ENCODE measurements at places on chromosomes 4 and X. TPM values are rescaled to one million over a fixed set of nuclear protein-coding genes. Genes with fewer than 3 reads are reported as not detected.

GRCh38 chr4:25779021-25779420 lies 83.8 kb downstream of the SEL1L3 start:
- peak; percentile 41 for DNase-seq

GRCh38 chr4:102878901-102879300 lies 10.1 kb downstream of the CISD2 start:
- DNase-seq, result no peak

DNA sequence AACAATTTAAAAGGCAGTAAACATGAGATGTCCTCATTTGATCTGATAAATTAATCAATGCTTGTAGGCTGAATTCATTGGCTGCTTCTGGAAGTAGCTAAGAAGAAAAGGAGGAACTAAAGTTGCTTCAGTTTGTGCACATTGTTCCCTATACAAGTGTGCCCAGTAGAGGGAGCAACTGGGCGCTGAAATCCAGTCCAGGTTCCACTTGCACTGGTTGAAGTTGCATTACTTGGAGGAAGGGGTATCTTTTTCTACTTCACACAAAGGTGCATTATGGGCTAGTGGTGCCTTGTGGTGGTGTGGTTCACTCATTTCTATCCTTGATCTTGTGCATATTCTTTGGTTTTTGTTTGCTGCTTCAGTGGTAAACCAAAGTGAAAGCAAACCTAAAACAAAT lies 67.9 kb upstream of the SOX3 start:
- peak; percentile 14 for DNase-seq

GRID2 gene
- total RNA-seq, result not detected

DNA sequence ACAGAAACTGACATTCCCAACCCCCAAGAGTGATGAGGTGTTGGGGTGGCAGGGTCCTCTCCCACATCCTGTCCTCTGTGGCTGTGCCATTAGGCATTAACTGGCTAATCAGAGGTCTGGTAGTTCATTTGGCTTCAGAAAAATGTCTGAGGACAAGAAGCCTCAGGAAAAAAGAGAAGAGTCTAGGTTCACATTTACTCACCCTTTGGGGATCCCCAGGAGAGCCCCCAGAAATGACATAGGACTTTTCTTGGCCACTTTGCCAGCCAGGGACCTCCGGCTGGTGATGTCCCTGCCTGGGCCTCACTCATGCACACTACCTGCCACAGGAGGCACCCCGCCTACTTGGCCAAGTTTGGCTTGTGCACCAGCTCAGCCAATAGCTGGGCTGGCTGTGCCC lies 173.0 kb downstream of the RBM46 start:
- DNase-seq, result no peak

DNA sequence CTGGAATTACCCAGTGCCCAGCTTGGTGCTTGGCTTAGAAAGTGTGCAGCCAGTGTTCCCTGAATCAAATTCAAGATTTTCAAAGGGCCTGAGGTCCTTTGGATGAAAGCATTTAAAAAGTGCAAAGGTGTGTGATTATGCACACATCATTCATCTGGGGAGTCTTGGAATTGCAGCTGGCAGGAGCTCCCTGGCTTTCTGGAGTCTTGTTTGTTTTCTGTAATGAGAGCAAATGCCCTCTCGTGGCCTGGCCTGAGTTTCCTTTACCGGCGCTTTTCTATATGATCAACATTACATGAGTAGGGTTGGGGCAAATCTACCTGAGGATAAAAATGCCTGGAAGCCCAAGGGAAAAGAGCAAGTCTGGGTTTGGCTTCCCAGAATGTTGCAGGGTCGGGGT lies 24.6 kb upstream of the SORCS2 start:
- no peak for DNase-seq

- no peak for DNase-seq
Measured at GRCh38 chrX:133215017-133215416, 3.1 kb downstream of the TFDP3 start.
